WTC11 (cell line): ENCODE measurements at places on chromosomes 4 and X. TPM values are rescaled to one million over a fixed set of nuclear protein-coding genes. Genes with fewer than 3 reads are reported as not detected.
A peak's percentile ranks its signal among the peaks of the same experiment; 100 is the strongest.

GRCh38 chrX:14027511-14028019, 2.1 kb downstream of the GEMIN8 start:
- no peaks in the 10 kb centered on the region for H3K36me3 ChIP-seq
- no peak overlapping the region for H3K27ac ChIP-seq
- no peaks in the 10 kb centered on the region for H3K27me3 ChIP-seq
- peaks cover 33% of the 10 kb centered on the region for H3K4me1 ChIP-seq

GRCh38 chr4:125594056-125594602, 279.4 kb downstream of the FAT4 start:
- DNase-seq: no peak
- no peak overlapping the region for H3K27ac ChIP-seq
- H3K27me3 ChIP-seq: no peaks in the 10 kb centered on the region
- peaks cover 5% of the 10 kb centered on the region; the same call in 1 of the 2 replicates for H3K4me1 ChIP-seq
- H3K36me3 ChIP-seq: peaks cover 7% of the 10 kb centered on the region

- H3K4me3 ChIP-seq: no peak overlapping the region
- no peak for DNase-seq
- no peaks in the 10 kb centered on the region for H3K27me3 ChIP-seq
- no peaks in the 10 kb centered on the region for H3K36me3 ChIP-seq
- no peaks in the 10 kb centered on the region for H3K4me1 ChIP-seq
- H3K27ac ChIP-seq: no peak overlapping the region
Observed at GRCh38 chr4:13783800-13784411, 156.4 kb upstream of the BOD1L1 start.

DNA sequence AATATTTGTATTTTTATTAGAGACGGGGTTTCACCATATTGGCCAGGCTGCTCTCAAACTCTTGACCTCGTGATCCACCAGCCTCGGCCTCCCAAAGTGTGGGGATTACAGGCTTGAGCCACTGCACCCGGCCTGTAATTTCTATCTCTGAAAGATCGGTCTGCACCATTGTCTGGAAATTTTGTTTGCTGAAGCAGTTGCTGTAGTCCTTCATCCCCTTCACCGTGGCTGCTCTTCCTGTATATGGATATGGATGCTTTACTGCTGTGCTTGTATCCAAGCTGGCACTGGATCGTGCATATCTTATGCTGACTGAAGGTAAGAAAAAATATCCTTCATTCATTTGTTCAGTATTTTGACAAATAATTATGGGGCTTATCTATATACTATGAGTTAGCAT, 338.4 kb upstream of the GNPDA2 start:
- H3K27ac ChIP-seq: no peak overlapping the region
- peaks cover 20% of the 10 kb centered on the region for H3K36me3 ChIP-seq
- no peak overlapping the region for H3K4me3 ChIP-seq
- DNase-seq: no peak
- H3K27me3 ChIP-seq: no peaks in the 10 kb centered on the region; the same call in 1 of the 2 replicates
- H3K4me1 ChIP-seq: peaks cover 14% of the 10 kb centered on the region

DNA sequence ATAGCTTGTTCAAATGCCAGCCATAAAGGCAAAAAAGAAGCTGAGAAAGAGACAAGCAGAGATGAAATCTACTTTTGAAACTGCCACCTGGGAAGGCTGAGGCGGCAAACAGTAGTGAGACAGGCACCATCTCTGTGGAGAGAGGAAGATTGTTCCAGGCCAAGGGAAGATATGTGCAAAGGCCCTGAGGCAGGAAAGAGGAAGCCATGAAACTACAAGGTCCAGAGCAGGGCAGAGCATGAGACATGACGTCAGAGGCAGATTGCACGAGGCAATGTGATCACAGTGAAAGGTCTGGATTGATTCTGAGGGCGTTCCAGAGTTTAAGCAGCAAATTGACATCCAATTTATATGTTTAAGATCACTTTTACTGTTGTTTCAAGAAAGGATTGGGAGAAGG, 226.1 kb downstream of the QDPR start:
- H3K4me1 ChIP-seq: peaks cover 53% of the 10 kb centered on the region
- H3K27me3 ChIP-seq: peaks cover 4% of the 10 kb centered on the region; the same call in 1 of the 2 replicates
- DNase-seq: no peak
- H3K27ac ChIP-seq: peak overlapping the region; percentile 22; the same call in 1 of the 2 replicates
- no peak overlapping the region for H3K4me3 ChIP-seq
- H3K36me3 ChIP-seq: no peaks in the 10 kb centered on the region; the same call in 1 of the 2 replicates

- peaks cover 3% of the 10 kb centered on the region for H3K27me3 ChIP-seq
- H3K4me1 ChIP-seq: peaks cover 16% of the 10 kb centered on the region
- DNase-seq: no peak
- H3K27ac ChIP-seq: no peak overlapping the region
Observed at GRCh38 chrX:115378471-115378870, 89.0 kb downstream of the LUZP4 start.

GRCh38 chr4:3771164-3771809, 5.1 kb downstream of the ADRA2C start:
- H3K4me1 ChIP-seq: peaks cover 22% of the 10 kb centered on the region
- no peak overlapping the region for H3K4me3 ChIP-seq
- no peak overlapping the region for H3K27ac ChIP-seq
- peaks cover 20% of the 10 kb centered on the region for H3K27me3 ChIP-seq
- H3K36me3 ChIP-seq: no peaks in the 10 kb centered on the region
- no peak for DNase-seq

- no peak overlapping the region for H3K27ac ChIP-seq
- H3K36me3 ChIP-seq: no peaks in the 10 kb centered on the region
- H3K27me3 ChIP-seq: no peaks in the 10 kb centered on the region
- H3K4me3 ChIP-seq: no peak overlapping the region
Observed at GRCh38 chr4:31947101-31947500, 1226.9 kb downstream of the PCDH7 start.

DNA sequence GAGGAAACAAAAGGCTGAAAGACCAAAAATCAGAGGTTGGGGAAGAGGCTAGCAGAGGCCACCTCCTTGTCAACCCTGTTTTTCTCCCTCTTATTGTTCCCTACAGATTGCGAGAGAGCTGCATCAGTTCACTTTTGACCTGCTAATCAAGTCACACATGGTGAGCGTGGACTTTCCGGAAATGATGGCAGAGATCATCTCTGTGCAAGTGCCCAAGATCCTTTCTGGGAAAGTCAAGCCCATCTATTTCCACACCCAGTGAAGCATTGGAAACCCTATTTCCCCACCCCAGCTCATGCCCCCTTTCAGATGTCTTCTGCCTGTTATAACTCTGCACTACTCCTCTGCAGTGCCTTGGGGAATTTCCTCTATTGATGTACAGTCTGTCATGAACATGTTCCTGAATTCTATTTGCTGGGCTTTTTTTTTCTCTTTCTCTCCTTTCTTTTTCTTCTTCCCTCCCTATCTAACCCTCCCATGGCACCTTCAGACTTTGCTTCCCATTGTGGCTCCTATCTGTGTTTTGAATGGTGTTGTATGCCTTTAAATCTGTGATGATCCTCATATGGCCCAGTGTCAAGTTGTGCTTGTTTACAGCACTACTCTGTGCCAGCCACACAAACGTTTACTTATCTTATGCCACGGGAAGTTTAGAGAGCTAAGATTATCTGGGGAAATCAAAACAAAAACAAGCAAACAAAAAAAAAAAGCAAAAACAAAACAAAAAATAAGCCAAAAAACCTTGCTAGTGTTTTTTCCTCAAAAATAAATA, 179.9 kb downstream of the AR start:
- DNase-seq: no peak
- H3K4me1 ChIP-seq: no peaks in the 10 kb centered on the region
- H3K36me3 ChIP-seq: peaks cover 19% of the 10 kb centered on the region
- no peak overlapping the region for H3K4me3 ChIP-seq

GRCh38 chrX:106007815-106008214, 30.7 kb downstream of the SERPINA7 start:
- no peak overlapping the region for H3K27ac ChIP-seq
- H3K4me1 ChIP-seq: no peaks in the 10 kb centered on the region
- no peaks in the 10 kb centered on the region for H3K27me3 ChIP-seq
- H3K4me3 ChIP-seq: no peak overlapping the region
- peaks cover 6% of the 10 kb centered on the region; the same call in 1 of the 2 replicates for H3K36me3 ChIP-seq

- no peak for DNase-seq
- H3K4me3 ChIP-seq: no peak overlapping the region; the same call in 1 of the 2 replicates
- H3K36me3 ChIP-seq: peaks cover 36% of the 10 kb centered on the region
- peak overlapping the region; percentile 20 for H3K27ac ChIP-seq
- H3K27me3 ChIP-seq: no peaks in the 10 kb centered on the region
- peaks cover 79% of the 10 kb centered on the region for H3K4me1 ChIP-seq
Observed at GRCh38 chr4:16890651-16891050, 7.8 kb downstream of the LDB2 start.

DNA sequence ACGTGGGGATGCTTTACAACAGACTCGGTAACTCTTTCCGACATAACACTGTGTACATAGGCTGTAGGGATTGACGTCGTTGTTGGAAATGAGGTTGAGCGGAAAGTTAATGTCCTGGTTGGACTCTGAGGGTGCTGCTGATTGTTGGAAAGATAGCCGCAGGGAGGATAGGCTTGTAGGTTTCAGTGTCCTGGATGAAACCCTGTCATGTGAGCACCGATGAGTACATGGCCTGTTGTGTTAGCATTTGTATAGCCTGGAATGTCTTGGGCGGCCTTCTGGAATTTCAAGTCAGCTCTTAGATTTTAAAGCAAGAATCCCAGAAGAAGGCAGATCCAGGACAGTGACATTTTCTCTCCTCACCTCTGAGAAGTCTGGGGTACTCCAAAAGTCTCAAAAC, 63.3 kb downstream of the TBC1D14 start:
- H3K36me3 ChIP-seq: peaks cover 24% of the 10 kb centered on the region
- peaks cover 33% of the 10 kb centered on the region for H3K4me1 ChIP-seq
- peak overlapping the region; percentile 99 for H3K27ac ChIP-seq
- DNase-seq: peak; percentile 52
- H3K27me3 ChIP-seq: no peaks in the 10 kb centered on the region
- H3K4me3 ChIP-seq: peak overlapping the region; percentile 40

GRCh38 chrX:1481636-1482529, 29.2 kb upstream of the ASMTL start:
- H3K36me3 ChIP-seq: peaks cover 18% of the 10 kb centered on the region
- H3K27ac ChIP-seq: peak overlapping the region; percentile 87
- DNase-seq: peak; percentile 76
- H3K4me1 ChIP-seq: peaks cover 8% of the 10 kb centered on the region
- peak overlapping the region; percentile 52 for H3K4me3 ChIP-seq

- no peak overlapping the region for H3K4me3 ChIP-seq
- H3K4me1 ChIP-seq: no peaks in the 10 kb centered on the region
- H3K36me3 ChIP-seq: peaks cover 5% of the 10 kb centered on the region
- DNase-seq: no peak
- no peaks in the 10 kb centered on the region for H3K27me3 ChIP-seq
Observed at GRCh38 chr4:839675-840443, 13.9 kb upstream of the CPLX1 start.

DNA sequence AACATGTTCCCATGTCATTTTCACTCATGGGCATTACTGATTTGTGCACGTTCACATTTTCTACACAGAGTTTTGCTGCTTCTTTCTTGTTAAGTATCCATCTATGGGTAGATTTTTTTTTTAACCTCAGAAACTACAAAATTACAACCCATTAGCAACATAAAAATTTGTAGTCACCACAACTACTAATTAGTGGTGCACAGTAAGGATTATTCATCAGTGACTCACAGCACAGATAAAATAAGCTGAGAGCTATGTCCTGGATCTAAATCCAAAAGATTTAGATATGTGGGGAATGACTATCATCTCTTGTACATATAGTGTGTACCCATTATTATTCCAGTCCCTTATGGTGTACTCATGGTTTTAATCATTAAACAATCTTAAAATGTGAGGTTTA, 19.7 kb upstream of the AMELX start:
- no peak overlapping the region for H3K27ac ChIP-seq
- no peak overlapping the region for H3K4me3 ChIP-seq
- H3K36me3 ChIP-seq: no peaks in the 10 kb centered on the region
- H3K4me1 ChIP-seq: 0 out of 2 replicates have a peak, but pooled peaks cover 7% of the 10 kb centered on the region

DNA sequence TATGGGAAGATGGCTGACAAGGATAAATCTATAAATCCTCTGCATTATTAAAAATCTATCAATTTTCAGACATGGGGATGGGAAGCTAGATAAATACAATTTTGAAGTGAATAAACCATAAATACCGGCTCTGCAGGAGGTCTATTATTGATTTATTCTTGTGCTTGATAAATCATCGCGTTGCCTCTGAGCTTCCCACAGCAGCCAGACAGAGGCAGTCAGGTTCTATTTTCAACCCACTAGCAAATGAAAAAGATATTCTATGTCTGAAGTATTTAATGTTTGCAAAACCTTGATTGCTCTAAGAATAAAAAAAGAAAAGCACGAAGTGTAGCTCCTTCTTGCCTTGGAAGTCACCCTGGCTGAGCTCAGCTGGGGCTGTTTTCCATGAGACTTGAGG, 216.2 kb downstream of the DHRSX start:
- DNase-seq: no peak
- H3K36me3 ChIP-seq: peaks cover 52% of the 10 kb centered on the region
- H3K4me1 ChIP-seq: peaks cover 7% of the 10 kb centered on the region
- H3K27me3 ChIP-seq: peaks cover 3% of the 10 kb centered on the region; the same call in 1 of the 2 replicates
- H3K4me3 ChIP-seq: no peak overlapping the region

DNA sequence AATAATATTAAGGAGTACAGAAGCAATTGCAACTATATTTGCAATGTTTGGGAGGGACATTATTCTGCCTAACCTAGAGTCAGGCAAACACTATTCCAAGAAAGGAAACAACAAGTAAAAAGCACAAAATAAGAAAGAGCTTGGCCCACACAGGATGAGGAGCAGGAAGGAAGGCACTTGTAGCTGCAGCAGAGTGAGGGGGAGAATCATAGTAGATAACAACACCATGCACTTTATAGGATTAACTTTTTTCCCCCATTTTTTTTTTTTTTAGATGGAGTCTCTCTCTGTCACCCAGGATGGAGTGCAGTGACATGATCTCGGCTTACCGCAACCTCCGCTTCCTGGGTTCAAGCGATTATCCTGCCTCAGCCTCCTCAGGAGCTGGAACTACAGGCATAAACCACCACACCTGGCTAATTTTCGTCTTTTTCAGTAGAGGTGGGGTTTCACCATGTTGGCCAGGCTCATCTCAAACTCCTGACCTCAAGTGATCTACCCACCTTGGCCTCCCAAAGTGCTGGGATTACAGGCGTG, 10.3 kb upstream of the JCHAIN start:
- no peak overlapping the region for H3K27ac ChIP-seq
- H3K36me3 ChIP-seq: no peaks in the 10 kb centered on the region
- no peak overlapping the region for H3K4me3 ChIP-seq

DNA sequence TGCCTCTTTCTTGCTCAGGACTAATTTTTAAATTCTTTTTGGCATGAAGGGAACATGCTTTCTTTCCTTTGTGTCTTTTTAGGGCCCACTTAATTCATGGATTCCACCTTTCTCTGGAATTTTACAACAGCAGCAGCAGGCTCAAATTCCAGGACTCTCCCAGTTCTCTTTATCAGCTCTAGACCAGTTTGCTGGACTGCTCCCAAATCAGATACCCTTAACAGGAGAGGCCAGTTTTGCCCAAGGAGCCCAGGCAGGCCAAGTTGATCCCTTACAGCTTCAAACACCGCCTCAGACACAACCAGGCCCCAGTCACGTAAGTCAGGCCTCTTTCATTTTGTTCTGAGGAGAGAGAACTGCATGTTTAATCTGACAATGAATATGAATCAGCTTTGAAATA, 2.3 kb downstream of the ODAM start:
- H3K4me3 ChIP-seq: no peak overlapping the region
- H3K4me1 ChIP-seq: peaks cover 7% of the 10 kb centered on the region
- peak overlapping the region; percentile 41 for H3K27ac ChIP-seq
- no peak for DNase-seq
- H3K36me3 ChIP-seq: no peaks in the 10 kb centered on the region

The SMR3B gene
- total RNA-seq: not detected in 3 replicates

The SLITRK2 gene
- not detected in 3 replicates for total RNA-seq

The FGB gene
- total RNA-seq: 2.0 to 3.5 TPM (median 2.3 TPM) in 3 replicates

The MAGEA6 gene
- 0.30 to 1.0 TPM (median 0.60 TPM) in 3 replicates for total RNA-seq

The HPRT1 gene
- 37.7 to 40.3 TPM (median 38.2 TPM) in 3 replicates for total RNA-seq

The TREX2 gene
- total RNA-seq: 0.78 to 1.5 TPM (median 1.0 TPM) in 3 replicates

The NAP1L3 gene
- 29.2 to 33.4 TPM (median 30.3 TPM) in 3 replicates for total RNA-seq

The HAND2 gene
- total RNA-seq: 0.09 to 0.13 TPM in 2 of 3 replicates, not detected in the other

The SRPX2 gene
- total RNA-seq: 0.24 to 0.62 TPM (median 0.34 TPM) in 3 replicates

The NALF2 gene
- 13.1 to 14.0 TPM (median 13.7 TPM) in 3 replicates for total RNA-seq
